ENCODE measurements at places on chromosomes 2 and 18.
A peak's percentile ranks its signal among the peaks of the same experiment; 100 is the strongest.

DNA sequence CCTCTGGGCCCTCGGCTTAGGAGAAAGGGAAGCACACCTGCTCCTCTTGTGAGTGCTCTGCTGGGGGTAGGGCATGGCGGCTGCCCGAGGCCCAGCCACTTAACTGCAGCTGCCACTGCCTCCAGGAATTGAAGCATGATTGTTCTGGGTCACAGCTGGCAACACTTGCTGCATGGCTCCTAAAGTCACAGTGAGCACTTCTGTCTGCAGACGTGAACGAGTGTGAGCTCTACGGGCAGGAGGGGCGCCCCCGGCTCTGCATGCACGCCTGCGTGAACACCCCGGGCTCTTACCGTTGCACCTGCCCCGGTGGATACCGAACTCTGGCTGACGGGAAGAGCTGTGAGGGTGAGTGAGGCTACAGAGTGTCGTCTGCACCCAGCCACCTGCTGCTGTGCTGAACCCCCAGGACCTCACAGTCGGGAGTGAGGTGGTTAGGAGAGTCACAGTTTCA is 44.4 kb downstream of the FBLN7 start:
- no peak for DNase-seq

DNA sequence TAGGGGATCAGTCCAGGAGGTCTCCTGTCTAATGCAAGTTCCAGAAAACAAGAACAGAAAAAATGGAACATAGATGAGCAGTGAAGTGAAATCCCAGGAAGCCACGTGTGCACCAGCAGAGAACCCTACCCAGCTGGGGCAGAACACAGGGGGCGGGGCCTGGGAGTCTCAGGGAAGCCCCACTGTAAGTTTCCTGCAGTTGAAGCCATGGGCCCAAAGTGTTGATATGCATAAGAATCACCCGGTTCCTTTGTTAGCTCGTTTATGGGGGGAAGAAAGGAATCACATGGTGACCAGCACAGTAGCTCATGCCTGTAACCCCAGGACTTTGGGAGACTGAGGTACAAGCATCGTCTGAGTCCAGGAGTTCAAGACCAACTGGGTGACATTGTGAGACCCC is 131.3 kb downstream of the INO80D start:
- DNase-seq, result no peak

DNA sequence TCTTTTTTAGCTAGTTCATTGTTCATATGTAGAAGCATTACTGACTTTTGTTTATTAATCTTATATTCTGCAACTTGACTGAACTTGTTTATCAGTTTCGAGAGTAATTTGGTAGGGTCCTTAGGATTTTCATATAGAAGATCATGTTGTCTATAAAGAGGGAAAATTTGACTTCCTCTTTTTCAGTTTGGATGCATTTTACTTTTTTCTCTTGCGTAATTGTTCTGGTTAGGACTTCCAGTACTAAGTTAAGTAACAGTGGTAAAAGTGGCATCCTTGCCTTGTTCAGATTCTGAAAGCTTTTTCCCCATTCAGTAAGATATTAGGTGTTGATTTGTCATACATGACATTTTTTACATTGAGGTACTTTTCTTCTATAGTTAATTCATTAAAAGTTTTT is 726.0 kb downstream of the KCNJ3 start:
- no peak for DNase-seq

- no peak for DNase-seq
Measured at GRCh38 chr2:241269707-241270520, 45.6 kb downstream of the HDLBP start.

GRCh38 chr18:22342625-22343024 is 75.1 kb downstream of the CTAGE1 start:
- peak; percentile 58 for DNase-seq

DNA sequence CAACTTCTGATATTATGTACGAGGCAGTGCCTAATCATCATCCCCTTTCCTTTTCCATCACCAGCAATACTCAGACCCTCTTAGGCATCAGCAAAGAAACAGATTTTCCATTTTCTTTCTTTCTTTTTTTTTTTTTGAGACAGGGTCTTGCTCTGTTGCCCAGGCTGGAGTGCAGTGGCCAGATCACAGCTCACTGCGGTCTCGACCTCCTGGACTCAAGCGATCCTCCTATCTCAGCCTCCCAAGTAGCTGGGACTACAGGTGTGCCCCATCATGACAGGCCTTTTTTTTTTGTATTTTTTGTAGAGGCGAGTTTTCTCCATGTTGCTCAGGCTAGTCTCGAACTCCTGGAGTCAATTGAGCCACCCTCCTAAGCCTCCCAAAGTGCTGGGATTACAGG is 5.9 kb upstream of the OLA1 start:
- no peak for DNase-seq

DNA sequence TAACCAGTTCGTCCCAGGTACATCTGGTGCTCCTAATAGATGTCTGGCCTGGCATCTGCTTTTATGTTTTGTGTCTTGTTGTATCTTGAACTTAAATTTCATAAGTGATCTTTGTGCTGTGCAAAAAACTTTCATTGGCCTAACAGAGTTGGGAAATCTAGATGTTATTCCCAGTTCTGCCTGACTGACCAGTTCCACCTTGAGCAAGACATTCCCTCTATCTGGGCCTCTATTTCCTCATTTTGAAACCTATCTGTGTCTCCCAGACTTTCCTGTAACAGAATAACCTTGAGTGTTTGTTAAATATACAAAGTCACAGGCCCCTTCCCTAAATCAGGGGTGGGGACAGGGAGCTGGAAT is 90.5 kb upstream of the MSH2 start:
- DNase-seq, result no peak

- no peak for DNase-seq
Measured at GRCh38 chr18:46301571-46301970, 197.4 kb downstream of the HAUS1 start.
